ENCODE measurements at places on chromosomes 13 and 19.
A peak's percentile ranks its signal among the peaks of the same experiment; 100 is the strongest.

DNA sequence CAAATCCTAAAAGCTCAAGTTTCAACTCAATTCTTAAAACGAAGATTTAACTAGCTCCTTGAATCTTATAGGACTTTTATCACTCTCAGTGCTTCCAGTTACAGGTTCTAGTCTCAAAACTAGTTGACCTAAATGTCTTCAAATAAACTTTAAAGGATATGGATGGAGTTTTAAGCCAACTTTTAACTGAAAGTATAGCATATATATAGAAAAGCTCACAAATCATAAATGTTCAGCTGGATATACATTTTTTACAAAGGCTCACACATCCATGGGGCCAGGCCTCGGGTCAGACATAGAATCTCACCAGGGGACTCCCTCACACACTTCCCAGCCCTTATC, 47.1 kb upstream of the ARHGEF7 start:
- no peak for DNase-seq

- DNase-seq: no peak
Measured at GRCh38 chr19:58395220-58395978, at the start of gene RNF225. Gene RNF225 (plus strand): TSS chr19:58395656. CDS start chr19:58396090, 434 bp downstream.

- no peak for DNase-seq
Measured at GRCh38 chr19:16922949-16923348, 34.1 kb downstream of the F2RL3 start.

DNA sequence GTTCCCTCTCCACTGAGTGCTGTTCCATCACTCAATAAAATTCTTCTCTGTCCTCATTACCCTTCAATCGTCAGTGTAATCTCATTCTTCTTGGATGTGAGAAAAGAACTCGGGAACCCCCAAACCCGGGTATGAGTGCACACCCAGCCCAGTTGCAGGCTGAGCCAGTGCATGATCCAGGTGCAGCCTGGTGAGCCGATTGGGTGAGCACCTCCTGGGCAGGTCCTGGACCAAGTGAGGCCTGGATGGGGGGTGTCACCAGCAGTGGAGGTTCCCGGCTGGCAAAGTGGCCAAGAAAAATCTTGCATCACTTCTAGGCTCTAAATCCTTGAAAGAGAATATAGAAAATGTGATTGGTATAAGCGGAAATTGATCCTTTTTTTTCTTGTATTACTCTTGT, 878.8 kb upstream of the KLHL1 start:
- DNase-seq: no peak

DNA sequence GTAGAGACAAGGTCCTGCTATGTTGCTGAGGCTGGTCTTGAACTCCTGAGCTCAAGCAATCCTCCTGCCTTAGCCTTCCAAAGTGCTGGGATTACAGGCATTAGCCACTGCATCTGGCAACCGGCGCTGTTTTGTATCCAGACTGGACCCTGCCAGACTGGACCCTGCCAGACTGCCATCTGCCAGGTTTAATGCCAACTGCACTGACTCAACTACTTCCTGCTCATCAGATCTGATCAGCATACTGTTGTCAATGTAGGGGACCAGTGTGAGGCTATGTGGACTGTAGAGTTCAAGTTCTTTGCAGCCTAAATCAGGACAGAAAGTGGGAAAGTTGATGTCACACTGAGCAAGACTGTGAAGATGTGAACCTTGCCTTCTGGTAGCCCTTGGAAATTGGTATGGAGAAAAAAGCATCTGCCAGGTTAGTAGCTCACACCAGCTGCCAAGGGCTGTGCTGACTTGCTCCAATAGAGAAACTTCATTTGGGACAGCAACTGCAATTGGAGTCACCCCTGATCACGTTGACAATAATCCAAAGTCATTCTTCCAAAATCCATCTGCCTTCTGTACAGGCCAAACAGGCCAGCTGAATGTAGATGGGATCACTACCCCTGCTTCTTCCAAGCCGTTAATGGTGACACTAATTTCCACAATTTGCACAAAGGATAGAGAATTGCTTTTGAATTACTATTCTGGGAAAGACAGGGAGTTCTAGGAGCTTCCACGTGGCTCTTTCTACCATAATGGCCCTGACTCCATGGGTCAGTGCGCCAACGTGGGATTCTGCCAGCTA, 36.8 kb upstream of the ATP1A3 start:
- DNase-seq: no peak

- peak; percentile 70 for DNase-seq
Measured at GRCh38 chr13:75326173-75327134, 155.5 kb downstream of the TBC1D4 start.

DNA sequence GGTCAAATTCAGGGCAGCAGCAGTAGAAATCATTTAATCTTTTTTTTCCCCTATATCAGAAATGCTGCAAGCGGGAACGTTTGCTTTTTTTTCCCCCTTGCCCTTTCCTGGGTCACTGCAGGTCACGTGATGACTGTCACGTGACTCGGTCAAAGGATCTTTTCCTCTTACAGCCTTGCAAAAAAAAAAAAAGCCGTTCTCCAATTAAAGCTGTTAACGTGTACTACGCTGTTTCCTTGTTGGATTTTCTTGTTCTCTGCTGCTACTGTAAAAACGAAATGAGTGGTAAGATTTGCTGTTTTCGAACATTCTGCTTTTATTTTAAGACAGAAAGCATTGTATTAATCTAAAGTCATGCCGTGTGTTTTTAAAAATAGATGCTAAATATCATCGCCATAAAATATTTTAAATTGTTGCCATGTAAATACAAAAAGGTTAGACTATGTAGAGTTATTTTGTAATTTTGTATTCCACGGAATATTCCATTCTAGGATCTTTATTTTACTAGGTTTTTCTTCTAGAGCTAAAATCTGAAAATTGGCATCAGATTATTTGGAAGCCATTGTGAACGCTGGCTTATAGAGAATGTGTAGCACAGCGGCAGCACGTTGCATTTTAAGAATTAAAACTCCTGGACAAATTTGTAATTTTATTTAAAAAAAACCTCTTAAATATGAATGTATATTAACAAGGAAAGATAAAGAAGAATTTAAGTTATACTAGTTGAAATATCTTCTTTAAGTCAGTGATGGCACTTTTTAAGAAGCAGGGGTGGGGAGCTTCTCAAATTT, 109.8 kb upstream of the MLNR start:
- DNase-seq: peak; percentile 85

DNA sequence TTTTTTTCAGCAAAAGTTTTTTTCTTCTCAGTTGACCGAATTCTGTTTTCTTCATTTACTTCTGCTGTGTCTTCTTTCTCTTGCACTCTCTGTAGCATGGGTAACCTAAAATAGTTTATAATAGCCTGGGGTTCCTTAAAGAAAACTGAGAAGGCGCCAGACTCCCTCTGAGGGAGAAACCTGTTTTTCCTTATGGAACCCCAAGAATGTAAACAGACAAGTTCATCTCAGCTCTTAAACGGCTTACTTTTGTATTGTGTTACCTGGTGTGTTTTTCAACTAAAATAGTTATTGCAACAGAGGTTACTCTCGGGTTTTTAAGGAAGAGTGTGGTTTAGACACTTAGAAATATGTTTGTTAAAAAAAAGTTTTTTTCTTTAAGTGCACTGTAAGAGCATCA, 23.8 kb upstream of the TM9SF2 start:
- no peak for DNase-seq

DNA sequence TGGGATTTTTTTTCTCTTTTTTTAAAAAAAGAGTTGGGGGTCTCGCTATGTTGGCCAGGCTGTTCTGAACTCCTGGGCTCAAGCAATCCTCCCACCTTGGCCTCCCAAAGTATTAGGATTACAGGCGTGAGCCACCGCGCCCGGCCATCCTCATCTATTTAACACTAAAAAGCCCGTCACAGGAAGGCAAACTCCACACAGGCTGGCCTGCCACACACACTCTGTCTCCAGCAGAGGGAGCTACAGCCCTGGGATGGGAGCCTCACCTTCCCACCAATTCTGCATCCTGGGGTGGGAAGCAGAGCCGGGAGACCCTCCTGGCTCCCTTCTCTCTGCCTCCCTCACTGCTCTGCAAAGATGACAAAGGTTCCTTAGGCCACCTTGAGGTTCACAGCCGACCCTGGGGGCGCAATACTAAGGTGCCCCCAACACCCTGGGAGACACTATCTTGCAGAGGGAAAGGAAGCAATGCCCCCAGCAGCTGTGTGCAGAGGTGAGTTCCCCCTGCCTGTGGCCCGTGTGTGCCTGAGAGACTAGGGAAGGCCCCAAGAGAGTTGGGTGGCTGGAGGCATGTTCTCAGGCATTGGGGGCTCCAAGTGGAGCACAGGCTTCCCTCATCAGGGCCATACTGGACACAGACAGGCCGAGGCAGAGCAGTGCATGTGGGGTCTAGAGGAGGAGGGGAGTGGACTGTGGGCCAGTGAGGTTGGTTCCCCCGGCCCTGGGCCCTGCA, 27.4 kb upstream of the TIMM44 start:
- DNase-seq: peak; percentile 38

GRCh38 chr13:69641773-69642172, 465.9 kb upstream of the ATXN8OS start:
- DNase-seq: no peak

Data from activated CD8-positive, alpha-beta T cell treated with anti-CD3 and anti-CD28 coated beads, Interleukin-2, amount 10 ng/mL, durations not matched to agents 7 days and 5 days (primary cell).